ENCODE measurements at places on chromosomes 6 and 20. TPM values are rescaled to one million over a fixed set of nuclear protein-coding genes. Genes with fewer than 3 reads are reported as not detected.

Gene FAM217A
- not detected for total RNA-seq

- no peak for DNase-seq
These were observed 746.6 kb upstream of the ADGRB3 start for GRCh38 chr6:67888546-67888885.

Gene APCDD1L
- total RNA-seq, result 0.11 TPM

- no peak for DNase-seq
These were observed 9.1 kb upstream of the SNX9 start for GRCh38 chr6:157813750-157814455.

GRCh38 chr6:81896525-81897503 lies 144.3 kb upstream of the TENT5A start:
- DNase-seq, result no peak

DNA sequence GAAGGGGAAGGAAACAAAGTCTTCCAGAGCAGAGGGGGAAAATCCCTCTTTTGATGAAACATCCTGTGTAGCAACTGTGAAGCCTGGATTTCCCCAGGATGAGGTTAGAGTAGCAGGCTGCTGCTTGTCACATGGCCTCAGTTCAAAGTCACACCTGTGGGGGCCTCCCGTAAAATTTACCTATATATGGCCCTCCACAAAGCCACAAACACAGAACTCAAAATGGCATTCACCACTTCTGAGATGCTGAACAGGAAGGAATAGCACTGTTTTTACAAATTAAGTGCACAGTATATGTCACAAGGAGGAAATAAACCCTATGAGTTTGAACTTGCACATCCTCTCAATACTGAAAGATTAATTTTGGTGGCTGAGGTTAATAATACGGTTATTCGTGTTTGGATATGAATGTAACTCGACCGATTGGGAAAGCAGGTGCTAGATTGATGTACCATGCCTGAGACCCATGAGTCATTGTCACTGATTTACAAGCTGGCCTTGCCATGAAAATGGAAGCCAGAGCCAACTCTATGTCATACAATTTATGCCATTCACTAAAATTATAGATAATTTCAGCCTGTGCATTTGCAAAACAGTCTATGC lies 70.6 kb downstream of the SGK1 start:
- DNase-seq, result no peak

Gene TOX2
- 2.8 TPM for total RNA-seq

DNA sequence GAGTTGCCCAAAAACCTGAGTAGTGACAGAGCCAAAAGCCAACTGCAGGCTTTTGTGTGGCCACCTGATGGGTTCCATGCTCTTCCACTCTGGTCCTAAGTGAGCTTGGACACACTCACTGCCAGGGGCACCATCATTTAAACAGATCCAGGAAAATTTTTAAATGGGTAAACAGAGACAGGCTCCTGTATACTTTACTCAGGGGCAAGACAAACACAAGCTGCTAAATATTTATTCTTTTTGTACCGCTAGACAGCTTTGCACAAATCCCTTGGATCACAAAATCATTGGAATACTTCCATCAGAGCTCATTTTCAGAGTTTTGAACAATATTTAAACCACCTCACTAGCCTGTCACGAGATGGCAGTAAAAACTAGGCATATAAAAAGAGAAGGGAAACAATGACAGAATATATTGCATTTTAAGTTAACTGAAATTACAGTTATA lies 31.4 kb downstream of the GCLC start:
- no peak for DNase-seq

GRCh38 chr6:34587325-34587724 lies 31.2 kb upstream of the SPDEF start:
- no peak for DNase-seq

Gene PRDM1
- 1.3 TPM for total RNA-seq

DNA sequence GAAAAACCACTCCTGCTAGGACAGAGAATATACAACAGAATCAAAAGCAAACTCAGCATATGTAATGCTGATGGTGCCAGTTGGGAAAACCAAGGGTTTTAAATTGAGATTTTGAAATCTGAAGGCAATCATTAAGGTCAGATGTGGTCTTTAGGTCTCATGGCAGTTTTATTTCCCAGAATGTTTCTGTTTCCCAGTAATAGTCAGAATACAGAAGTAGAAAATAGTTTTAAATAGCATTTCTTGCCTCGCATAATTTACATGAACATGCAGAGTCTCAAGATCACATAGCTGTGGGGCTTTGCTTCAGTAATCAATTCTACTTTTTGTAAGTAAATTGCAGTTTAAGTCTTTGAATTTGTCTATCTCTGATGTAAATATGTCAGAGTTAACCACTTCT lies 58.1 kb downstream of the RNF144B start:
- DNase-seq, result no peak

DNA sequence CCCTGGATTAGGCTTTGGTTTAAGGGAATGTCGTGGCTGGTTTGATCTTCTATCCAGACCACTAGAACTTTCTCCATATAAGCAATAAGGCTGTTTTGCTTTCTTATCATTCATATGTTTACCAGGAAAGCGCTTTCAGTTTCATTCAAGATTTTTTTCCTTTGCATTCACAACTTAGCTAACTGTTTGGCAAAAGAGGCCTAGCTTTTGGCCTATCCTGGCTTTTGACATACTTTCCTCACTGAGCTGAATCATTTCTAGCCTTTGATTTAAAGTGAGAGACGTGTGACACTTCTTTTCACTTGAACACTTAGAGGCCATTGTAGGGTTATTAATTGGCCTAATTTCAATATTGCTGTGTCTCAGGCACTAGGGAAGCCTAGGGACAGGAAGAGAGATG lies 1.7 kb upstream of the FAM50B start:
- DNase-seq, result no peak

GRCh38 chr20:46775806-46776205 lies 66.4 kb downstream of the SLC2A10 start:
- no peak for DNase-seq

Gene CCM2L
- 8.4 TPM for total RNA-seq

Gene OXT
- not detected for total RNA-seq

Gene RPRD1B
- 29.5 TPM for total RNA-seq

- DNase-seq, result no peak
These were observed 57.8 kb upstream of the NKAIN2 start for GRCh38 chr6:123745895-123746294.

DNA sequence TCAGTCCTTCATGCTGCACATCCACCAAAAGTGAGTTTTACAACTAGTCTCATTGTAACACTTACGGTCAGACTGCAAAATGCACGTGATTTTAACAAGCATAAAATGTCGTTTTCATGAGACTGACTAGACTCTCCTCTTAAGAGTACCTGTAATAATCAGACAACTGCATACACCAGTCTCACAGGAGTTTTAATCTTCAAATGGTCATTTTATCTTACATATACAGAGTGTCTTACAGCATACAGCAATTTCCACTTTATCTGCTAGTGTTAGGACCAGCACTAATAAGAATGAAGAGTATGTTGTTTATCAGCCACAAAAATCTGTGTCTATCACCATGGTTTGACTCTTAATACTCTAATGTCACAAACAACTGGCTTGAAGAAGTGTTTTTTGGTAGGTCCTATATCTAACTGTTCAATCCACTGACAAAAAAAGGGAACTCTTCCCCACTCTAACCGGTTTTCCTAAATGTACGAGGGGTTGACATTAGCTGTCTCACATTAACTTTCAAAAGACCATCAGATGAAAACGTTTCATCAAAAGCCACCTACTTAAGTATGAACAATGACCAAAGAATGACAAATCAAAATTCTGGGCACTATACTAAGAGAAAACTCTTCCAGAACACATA lies 1.5 kb upstream of the ASF1A start:
- no peak for DNase-seq

Gene TFAP2A
- 0.72 TPM for total RNA-seq

DNA sequence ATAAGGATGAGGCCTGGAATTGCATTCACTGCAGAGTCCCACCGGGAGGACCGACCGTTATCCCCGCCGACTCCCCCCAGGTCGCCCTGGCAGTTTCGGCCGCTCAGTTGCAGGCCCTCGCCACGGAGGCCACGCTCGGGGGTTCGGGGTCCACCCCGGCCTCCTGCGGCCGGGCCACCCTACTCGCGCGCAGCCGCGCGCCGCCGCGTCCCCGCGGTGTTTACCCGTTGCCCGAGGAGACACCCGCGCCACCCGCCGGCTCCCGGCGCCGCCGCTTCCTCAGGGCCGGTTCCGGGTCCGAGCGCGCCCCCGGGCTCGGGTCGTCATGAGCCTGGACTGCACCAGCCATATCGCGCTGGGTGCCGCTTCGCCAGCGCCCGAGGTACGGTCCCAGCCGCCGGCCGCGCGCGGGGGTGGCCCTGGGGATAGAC lies at the start of gene CCDC170:
Gene CCDC170 (plus strand): TSS at position 214 of the 431 bp plus-strand sequence. CDS start 112 bp downstream, at position 326.
- DNase-seq, result peak; percentile 28

DNA sequence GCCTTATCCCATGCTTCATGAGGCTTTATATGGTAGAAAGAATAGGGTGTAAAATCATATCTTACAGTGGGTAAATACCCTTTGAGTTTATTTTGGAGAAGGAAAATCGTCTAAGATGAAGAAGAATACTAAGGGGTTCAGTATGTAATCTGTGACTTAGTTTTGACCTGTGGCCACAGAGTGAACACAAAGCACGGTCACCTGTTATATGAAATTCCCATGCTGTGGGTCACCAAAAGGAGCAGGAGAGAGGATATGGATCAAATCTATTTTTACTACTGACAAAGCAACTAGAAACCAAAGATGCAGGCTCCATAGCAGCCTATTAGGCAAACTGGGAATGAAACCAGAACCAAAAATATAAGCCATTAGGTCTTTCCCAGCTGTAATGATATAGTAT lies 3.6 kb upstream of the HAO1 start:
- DNase-seq, result no peak

DNA sequence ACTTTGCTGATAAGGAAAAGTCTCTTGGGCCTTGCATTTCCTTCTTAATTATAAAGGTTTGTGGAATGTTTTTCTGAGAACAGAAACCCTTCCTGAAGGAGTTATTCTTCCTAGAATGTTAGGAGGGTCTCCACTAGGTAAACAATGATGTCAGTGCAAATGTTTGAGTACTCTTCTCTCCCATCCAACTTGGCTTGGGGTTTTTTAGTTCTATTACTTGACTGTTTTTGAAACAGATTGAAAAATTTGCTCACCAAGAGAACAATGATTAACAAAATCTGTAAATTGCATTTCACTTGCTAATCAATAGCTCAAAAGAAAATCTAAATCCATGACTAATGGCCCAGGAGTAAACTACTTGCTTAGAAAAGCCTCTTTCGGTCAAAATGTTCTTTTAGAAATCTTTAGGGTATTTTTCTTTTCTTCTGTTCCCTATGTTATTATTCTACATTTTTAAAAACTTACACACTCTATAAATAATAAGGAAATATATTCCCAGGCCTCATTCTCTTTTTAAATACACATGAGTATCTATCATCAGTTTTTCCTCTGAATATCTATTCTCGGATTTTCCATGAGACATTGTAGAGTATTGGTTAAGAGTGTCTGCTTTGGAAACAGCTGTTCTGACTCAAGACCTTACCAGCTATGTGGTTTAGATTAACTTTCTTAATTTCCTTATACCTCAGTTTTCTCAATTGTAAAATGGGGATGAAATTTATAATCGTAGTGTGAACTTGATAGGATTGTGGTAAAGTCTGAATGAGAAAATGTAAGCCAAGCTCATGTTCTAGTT lies 234.2 kb upstream of the CITED2 start:
- no peak for DNase-seq

DNA sequence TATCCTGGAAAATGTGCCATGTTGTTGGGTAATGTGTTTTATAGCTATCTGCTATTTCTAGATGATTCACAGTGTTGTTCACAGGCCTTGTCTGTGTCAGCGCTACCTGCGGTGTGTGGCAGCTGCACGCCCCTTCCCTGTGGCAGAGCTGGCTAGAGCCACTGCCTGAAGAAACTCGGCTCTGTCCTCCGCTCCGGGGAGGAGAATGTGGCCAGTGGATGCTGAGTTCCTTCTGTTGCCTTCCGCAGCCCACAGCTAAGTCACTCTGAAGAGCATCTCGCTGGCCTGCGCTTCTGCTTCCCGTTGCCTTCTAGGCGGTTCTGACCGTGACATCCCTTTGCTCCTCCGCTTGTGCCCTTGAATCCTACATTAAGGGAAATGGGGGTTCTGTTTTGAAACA lies 135.1 kb downstream of the PLG start:
- no peak for DNase-seq

- DNase-seq, result no peak
These were observed 625.9 kb upstream of the EPHA7 start for GRCh38 chr6:94045099-94045829.

GRCh38 chr6:54053881-54054391 lies 57.3 kb upstream of the MLIP start:
- no peak for DNase-seq

DNA sequence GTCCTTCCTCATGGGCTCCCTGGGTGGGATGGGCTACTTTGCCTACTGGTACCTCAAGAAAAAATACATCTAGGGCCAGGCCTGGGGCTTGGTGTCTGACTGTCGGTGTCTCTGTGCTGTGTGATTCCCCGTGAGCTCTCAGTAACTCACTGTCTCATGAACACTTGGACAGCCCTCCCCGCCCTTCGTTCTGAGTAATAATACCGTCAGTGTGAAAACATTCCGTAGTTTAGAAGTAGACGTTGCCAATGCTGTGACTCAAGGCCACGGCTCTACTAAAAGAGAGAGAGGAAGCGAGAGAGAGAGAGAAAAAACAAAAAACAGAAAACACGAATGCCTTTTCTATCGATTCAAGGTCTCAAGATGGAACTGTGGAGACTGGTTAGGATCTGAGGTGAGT lies 31.8 kb downstream of the FITM2 start:
- DNase-seq, result no peak

- DNase-seq, result no peak
These were observed 1.4 kb downstream of the DCDC2 start for GRCh38 chr6:24356310-24356973.

DNA sequence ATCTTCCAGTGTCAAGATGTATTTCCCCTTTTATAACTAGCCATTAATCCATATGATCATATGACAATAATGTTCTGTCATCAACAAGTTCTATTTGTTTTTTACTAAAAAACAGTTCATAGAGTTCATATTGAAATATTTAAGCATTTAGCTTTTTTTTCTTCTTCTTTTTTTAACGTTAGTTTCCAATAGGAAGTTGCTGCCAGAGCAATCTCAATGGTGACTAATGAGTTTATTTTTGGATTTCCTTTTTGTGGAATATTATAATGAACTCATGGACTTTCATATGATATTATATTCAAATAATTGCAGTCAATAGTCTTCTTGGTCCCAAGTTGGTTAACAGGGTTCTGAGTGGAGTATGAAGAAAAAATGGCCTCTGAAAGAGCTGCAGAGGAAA lies 343.3 kb downstream of the BCKDHB start:
- no peak for DNase-seq
